ENCODE measurements at places on chromosomes 6 and 20.

- no peak for DNase-seq
Observed at GRCh38 chr6:54204921-54205591, 93.8 kb downstream of the MLIP start.

- no peak for DNase-seq
Observed at GRCh38 chr6:48048451-48049146, 62.4 kb downstream of the PTCHD4 start.

- DNase-seq = no peak
Observed at GRCh38 chr6:76814496-76815458, 648.5 kb downstream of the HTR1B start.

DNA sequence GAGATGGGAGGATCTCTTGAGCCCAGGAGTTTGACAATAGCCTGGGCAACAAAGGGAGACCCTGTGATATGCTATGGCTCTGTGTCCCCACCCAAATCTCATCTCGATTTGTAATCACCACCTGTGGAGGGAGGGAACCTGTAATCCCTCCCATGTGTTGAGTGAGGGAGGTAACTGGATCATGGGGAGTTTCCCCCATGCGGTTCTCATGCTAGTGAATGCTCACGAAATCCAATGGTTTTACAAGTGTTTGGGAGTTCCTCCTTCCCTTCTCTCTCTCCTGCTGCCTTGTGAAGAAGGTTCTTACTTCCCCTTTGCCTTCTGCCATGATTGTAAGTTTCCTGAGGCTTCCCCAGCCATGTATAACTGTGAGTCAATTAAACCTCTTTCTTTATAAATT is 3.4 kb downstream of the NUDT3 start:
- no peak for DNase-seq

GRCh38 chr6:86203044-86203443 is 560.4 kb upstream of the SYNCRIP start:
- no peak for DNase-seq

- DNase-seq = no peak
Observed at GRCh38 chr6:56516003-56516402, 126.7 kb downstream of the DST start.

GRCh38 chr20:9269280-9269971 is 200.5 kb downstream of the PLCB4 start:
- no peak for DNase-seq

GRCh38 chr6:23228439-23229024 is 659.2 kb downstream of the HDGFL1 start:
- DNase-seq = no peak

GRCh38 chr6:12653486-12653885 is 63.1 kb upstream of the PHACTR1 start:
- DNase-seq = no peak

- no peak for DNase-seq
Observed at GRCh38 chr6:12958052-12958706, 241.6 kb downstream of the PHACTR1 start.

- DNase-seq = no peak
Observed at GRCh38 chr20:9392892-9393857, 121.2 kb upstream of the LAMP5 start.

- DNase-seq = no peak
Observed at GRCh38 chr6:148440877-148441453, 98.3 kb downstream of the SASH1 start.

DNA sequence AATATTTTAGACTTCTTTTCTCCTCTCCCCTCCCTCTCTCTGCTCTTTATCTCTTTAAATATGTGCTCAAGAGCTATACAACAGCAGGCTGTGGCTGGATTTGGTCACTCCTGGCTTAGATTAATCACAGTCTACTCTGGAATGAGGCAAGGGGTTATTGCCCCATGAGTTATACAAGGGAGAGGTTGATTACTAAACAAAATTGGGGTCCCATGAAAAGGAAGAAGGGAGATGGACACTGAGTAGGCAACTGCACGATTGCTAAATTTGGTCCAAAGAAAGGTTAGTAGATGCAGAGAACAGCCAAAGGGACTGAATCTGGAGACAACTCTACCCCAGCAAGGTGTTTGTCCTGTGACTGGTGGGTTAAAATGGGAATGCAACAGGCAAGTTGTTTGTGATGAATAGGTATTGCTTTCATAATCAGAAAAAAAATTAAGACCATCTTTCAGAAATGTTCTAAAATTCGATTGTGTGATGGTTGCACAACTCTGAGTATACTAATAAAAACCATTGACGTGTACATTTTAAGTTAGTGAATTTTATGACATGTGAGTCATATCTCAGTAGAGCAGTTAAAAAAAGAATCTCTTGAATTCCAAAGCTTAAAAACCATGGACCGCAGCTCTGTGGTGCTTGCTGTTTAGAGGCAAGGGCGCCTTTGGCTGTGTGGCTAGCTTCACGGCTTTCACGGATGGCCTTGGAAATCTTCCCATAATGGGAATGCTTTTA is 57.1 kb downstream of the KIZ start:
- no peak for DNase-seq

DNA sequence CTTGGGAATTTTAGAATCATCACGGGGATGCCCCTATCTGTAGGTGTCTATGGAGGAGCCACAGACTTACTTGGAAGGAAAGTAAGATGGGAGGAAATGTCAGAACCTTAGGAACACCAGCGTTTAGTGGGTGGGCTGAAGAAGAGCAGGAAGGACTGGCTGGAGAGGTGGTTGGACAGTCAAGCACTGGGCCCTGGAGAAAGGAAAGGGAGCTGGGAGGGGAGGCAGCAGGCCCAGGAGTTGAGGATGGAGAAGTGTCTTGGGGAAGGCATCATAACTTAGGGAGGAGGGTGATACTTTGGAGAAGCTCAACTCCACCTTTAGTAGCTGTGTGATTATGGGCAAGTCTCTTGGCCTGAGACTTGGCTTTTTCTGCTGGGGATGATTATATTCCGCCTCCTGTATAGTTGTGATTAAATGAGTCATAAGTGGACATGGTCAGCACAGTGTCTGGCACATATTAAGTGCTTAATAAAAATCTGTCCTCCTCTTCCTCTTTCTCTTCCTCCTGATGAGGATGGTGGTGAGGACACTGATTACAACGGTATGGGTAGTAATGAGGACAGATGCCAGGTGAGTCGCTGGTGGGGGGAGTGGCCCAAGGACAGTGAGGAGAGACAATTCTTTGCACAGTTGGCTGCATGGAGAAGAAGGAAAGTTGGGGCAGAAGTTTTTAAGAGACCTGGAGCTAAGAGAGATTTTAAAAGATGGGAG is 125.7 kb downstream of the TOX2 start:
- DNase-seq = no peak

DNA sequence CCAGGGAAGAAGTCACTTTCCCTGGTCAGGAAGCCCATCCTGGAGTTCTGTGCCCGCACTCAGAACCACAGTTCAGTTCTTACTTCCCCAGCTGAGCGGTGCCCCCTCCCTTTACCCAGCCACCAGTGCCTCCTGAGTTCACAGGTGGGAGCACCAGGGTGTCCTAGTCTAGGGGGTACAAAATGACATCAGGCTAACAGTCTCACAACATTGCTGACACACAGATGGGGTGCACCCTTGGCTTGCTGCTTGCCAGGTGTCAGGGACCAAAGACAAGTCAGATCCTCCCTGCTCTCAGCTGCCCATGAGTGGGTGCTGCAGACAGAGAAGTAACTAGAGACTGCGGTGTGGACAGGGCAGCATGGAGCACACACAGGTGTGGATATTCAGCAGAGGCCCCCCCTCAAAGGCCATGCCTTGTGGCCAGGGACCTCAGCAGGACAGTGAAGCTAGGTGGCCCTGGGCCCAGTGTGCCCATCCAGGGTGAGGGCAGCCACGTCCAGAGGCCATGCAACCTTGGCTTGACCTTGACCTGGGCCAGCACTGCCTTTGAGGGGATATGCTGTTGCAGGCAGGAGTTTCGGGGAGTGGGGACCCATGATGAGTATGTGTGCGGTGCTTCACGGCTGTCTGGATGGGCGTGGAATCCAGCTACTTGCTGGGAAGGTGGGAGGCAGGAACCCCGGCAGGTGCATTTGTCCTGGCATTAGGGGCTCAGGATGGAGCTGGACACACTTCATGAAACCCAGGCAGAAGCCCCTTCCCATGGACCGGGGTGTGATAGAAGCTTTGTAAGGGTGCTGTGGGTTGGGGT is 110.4 kb upstream of the FRMD1 start:
- no peak for DNase-seq

DNA sequence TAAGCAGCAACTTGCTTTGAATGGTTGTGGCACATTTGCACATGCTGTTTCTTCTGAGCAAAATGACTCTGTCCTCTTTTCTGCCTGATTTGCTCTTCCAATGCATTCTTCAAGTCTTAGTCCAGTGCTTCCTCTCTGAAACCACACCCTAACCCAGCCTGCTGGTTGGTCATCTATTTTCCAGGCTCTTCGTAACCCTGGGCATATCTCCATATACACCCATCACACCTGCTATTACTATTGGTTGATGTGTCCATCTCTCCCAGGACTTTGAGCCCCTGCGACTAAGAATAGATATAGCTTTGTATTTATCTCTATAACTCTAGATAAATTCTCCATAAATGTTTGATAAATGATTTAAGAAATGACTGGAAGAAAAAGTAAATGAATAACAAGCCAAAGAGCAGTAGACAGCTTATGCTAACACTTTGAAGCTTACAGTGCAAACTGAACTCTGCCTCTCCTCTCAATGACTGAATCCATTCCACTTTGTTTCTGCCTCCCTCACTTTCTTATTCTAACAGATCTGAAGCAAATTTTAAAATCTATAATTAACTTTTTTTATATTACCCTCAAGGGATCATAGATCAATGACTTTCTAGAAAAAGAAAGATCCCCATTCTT is 59.7 kb upstream of the NT5E start:
- DNase-seq = no peak

DNA sequence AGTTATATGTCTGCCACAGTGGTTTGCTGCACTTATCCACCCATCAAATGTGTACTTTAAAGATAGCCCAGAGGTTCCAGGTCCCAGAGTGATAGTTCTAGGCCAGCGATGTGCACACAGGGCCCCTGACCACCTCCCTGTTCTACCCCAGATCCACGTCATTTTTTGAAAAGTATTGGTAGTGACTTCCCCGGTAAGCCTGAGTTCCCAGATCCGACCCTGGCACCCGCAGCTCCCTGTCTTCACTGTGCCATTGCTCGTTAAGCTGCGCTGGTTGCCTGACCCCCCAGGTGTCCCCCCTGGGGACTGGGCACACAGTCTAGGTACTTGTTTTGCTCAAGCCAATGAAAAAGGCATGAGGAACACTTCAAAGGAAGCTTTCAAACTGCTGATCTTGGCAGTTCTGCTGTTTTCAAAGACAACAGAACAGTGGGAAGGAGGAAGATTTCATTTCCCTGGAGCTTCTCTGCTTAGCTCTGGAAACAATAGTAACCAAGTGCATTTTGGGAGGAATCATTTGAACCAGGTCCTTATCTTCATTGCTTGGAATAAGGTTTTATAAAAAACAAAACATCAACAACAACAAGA is 116.3 kb upstream of the TAB2 start:
- no peak for DNase-seq

DNA sequence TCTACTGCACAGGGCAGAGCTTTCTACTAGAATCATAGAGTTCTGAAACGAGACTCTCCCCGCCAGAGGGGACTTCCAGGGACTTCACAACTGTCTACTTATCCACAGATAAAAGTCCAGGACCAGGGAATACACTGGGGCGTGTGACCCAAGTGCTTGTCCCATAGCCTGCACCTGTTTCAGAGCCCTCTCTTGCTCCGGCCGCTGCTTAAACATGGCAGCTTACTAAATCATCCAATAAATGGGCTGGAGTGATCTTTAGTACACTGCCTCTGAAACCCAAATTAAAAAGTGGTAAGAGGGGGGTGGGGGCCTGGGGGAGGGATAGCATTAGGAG is 8.9 kb upstream of the RAB44 start:
- DNase-seq = no peak

DNA sequence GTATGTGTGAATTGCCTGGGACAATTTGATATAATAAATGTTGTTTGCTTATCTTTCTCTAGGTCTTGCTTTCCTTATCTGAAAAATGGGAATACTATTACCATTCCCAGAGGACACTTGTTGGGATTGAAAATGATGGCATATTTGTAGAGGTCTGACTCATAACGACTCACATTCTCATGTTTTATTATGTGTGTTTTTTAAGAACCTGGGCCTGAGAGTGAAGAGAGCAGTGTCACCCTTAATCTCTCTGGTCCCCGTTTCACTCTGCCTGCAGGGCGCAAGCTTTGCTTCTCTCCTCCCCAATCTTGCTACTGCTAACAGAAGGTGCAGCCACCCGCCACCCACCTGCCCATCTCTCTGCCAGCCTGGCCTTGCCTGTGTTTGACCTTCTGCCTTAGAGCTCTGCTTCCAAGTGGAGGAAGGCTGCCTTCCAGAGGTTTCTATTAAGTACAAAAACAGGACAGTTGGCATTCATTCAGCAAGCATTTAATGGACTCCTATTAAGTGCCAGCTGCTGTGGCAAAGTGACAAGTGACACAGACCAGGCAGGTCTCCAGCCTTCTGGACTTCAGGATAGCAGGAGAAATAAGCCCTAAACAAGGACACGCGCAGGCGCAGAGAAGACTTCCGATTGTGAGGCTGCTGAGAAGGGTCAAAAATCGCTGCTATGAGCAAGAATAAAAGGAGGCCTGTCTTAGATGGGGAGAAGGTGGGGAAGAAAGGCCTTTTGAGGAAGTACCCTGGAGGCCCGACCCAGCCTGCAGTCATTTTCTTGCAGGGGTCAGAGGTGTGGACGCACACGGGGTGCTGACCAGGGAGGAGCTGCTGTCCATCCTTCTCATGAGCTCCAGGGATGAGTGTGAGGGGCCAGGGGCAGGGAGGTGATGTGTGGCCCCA is 112.5 kb downstream of the JPH2 start:
- no peak for DNase-seq

GRCh38 chr6:110874880-110875547 is 429 bp downstream of the AMD1 start:
- no peak for DNase-seq

- DNase-seq = no peak
Observed at GRCh38 chr6:128826606-128827005, 56.3 kb upstream of the LAMA2 start.

GRCh38 chr6:141165002-141165665 is 967.6 kb upstream of the GJE1 start:
- DNase-seq = no peak

DNA sequence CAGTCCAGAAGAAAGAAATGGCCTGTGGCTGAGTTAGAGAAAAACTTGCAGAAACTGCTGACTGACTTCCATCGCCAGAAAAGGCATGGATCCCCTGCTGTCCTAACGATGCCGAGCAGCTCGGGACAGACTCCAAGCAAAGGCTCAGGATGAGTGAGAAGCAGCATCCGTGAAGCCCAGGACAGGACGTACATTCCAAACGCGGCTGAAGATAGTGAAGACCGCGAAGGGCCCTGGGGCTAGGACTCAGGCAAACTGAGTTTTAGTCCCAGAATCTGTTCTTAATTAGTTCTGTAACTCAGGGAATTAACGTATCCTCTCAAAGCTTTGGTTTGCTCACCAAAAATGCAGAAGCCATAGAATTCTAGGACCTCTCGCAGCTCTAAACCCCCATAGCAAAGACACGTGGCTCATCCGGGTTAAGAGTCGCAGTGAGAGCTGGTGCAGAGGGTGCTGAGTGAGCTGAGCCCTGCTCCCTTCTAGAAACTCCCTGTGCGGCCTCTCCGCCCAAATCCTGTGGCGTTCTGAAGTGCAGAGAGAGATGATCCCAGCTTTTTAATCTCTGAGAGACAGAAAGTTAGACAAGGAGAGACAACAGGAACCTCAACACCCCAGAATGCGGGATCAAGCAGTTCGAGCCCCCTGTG is 132.9 kb upstream of the THBS2 start:
- DNase-seq = no peak

Data from CD8-positive, alpha-beta T cell (primary cell).